PC-9 (cell line): ENCODE measurements at places on chromosomes 5 and 9. TPM values are rescaled to one million over a fixed set of nuclear protein-coding genes. Genes with fewer than 3 reads are reported as not detected.

PCDHGA8 gene
- not detected in 2 replicates for total RNA-seq

IL33 gene
- total RNA-seq = not detected in 2 replicates

ADCY2 gene
- not detected in 2 replicates for total RNA-seq

RICTOR gene
- total RNA-seq = 103 and 121 TPM in 2 replicates

WNT8A gene
- total RNA-seq = 0.35 TPM in 1 of 2 replicates, not detected in the other

DNM1 gene
- total RNA-seq = 134 and 148 TPM in 2 replicates

SV2C gene
- total RNA-seq = not detected in 2 replicates

CDH12 gene
- not detected in 2 replicates for total RNA-seq

NPR3 gene
- 2.2 and 4.1 TPM in 2 replicates for total RNA-seq

CORO2A gene
- total RNA-seq = 19.5 and 19.8 TPM in 2 replicates
